ENCODE measurements at places on chromosomes 13 and 19.

GRCh38 chr13:23960566-23961156 is 63.4 kb upstream of the C1QTNF9B start:
- DNase-seq: peak; percentile 55

GRCh38 chr13:98972059-98972458 is 5.8 kb downstream of the DOCK9 start:
- DNase-seq: no peak

GRCh38 chr13:44470638-44471562 is 97.3 kb downstream of the SERP2 start:
- peak; percentile 44 for DNase-seq

GRCh38 chr13:50205581-50205980 is 190.3 kb downstream of the KCNRG start:
- no peak for DNase-seq

GRCh38 chr13:55615081-55615480 is 1525.6 kb upstream of the PRR20A start:
- DNase-seq: no peak

DNA sequence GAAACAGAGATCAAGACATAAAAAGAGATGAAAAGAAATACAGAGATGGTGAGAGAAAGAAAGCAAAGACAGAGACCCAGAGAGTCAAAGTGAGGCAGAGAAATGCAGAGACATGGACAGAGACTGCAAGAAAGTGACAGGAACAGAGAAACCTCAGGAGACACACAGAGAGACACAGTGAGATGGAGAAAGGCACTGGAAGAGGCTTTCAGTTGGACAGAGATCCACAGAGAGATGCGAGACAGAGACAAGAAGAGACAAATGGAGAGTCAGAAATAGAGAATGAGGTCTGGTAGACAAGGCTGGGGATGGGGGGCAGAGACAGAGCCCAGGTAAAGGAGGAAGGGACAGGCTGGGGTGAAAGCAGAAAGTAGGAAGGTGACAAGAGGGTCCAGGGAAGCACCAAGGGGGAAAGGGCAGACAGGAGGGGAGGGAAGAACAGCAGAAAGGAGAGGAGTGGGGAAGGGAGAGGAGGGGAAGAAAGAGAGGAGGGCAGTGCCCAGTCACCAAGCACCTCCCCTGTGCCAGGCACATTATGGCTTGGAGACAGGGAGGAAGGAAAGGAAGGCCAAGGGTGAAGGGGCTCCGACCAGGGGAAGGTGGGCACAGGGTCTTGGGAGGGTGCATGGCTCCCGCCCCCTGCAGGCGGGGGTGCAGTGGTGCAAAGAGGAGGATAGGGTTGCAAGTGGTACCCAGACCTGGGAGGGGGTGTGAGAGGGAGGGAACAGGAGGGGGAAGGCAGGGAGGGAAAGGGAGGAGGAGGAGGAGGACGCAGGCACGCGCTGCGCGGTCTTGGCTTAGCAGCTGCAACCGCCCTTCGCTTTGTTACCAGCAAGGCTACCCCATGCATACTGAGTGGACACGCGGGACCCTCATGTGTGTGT is 38.4 kb downstream of the DEDD2 start:
- DNase-seq: no peak

GRCh38 chr13:28002886-28003698 is 14.6 kb upstream of the URAD start:
- DNase-seq: no peak

GRCh38 chr13:82797876-82798275 is 1084.4 kb downstream of the SLITRK1 start:
- no peak for DNase-seq

DNA sequence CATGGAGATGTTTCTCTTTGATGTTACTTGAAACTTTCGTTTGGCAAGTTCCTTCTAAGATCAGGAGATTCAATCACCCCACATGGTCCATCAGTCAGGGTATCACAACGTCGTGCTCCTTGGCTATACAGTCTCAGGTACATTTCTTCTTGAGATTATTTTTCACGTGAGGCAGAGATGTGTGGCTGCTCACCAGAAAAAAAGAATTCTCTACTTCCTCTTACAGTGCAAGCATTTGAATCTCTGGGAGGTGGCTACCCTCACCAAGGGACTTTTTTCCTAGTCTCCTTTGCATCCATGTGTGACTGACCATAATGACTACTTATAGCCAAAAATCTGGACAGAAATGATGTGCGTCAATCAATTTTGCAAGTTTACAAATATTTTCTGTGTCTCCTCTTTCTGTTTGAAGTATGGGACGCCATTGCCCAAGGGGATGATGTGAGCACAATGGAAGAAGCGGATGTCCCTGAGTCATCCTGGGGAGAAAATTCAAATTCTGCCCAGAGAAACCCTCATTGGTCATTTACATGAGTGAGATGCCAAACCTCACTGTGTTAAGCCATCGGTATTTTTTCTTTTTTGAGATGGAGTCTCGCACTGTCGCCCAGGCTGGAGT is 8.6 kb upstream of the LAIR2 start:
- DNase-seq: no peak

All from bronchial epithelial cell (primary cell).